C1 segment of cervical spinal cord (tissue), 14 donors: ENCODE measurements at places on chromosomes 11 and 22.
A peak's percentile ranks its signal among the peaks of the same experiment; 100 is the strongest.

DNA sequence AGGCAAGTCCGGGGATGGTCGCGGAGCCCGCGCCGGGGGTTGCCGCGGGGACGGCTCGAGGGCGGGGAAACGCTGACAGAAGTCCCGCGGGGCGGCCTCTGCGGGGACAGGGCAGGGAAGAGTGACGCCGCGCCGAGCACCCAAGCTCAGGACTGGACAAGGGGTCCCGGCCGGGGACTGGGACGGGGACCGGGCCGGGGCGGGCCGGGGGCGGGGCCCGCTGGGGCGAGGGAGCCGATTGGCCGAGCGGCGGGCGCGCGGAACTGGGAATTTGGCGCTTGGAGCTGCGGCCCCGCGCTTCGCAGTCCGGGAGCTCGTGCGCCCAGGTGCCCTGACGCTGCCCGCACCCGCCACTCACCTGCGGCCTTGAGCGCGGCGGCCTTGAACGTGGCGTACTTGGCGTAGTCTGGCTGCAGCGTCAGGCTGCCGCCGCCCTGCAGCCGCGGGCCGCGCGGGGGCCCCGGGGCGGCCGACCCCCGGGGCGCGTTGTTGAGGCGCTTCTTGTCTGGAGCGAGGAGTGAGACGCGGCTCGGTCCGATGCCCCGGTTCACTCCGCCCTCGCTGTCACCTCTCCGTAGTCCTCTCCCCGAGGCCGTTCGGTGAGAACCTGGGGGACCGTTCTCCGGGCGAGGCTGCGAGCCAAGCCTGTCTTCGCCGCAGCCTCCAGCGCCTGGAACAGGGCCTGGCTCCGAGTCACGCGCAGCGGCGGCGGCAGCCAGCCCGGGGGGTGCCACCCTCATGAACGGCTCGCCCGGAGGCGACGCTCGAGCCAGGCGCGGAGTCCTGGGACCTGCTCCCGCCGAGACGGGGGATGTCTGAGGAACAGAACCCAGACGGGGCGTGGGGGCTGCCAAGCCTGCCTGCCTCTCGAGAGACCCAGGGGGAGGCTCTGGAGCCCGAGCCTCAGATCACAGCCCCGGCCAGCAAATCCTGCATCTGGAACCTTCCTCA lies 4.5 kb downstream of the SHISA8 start:
- DNase-seq = peak; percentile 61

DNA sequence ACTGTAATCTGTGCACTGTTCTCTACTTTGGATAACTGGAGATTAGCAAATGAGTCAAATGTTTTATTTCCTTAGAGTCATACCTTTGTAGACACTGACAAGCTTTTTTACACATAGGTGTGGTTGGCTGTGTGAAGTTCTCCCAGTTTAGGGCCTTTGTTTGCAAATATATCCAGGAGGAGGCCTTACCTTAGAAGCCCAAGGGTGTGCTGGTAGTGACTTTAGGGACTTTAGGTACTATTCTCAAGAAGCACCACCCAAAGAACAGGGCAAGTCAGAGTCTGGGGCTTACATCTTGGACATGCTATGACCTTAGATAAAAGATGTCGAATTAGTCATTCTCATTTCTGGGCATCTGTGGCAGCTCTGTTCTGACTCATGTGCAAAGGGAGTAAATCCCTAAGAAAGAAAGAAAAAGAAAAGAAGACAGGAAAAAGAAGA lies 4.8 kb upstream of the FAR1 start:
- DNase-seq = no peak

- DNase-seq = no peak
Measured at GRCh38 chr11:102118937-102119336, 8.7 kb downstream of the YAP1 start.

DNA sequence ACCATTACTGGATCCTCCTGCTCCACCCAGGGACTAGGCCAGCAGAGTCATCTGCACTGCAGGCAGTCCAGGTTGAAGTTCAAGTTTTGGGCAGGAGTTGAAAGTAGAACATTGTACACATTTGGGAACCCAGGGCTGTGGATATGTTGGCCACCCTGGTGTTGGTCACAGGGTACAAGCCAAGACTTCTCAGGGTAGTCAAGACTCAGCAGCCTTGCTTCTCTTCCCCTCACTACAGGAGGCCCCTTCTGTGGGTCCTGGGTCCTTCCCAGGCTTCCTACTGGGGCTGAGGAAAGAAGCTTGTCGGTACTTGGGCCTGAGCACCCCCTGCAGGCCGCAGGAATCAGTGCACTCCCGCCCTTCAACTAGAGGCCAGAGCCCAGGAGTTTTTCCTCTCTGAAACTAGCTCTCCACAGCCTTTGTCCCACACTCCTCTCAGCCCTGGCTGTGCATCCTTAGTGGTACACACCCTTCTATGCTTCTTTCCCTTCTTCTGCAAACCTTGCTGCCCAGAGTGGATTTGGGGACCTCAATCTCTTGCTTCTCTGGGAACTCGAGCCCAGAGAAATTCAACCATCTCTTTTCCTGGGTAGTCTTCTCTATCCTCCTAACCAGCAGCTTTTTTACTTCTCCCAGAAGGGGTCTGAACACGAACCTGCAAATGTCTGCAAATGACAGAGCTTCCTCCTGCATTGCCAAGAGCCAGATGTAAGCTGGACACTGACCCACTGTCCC lies 2.6 kb upstream of the HPX start:
- DNase-seq = peak; percentile 17

DNA sequence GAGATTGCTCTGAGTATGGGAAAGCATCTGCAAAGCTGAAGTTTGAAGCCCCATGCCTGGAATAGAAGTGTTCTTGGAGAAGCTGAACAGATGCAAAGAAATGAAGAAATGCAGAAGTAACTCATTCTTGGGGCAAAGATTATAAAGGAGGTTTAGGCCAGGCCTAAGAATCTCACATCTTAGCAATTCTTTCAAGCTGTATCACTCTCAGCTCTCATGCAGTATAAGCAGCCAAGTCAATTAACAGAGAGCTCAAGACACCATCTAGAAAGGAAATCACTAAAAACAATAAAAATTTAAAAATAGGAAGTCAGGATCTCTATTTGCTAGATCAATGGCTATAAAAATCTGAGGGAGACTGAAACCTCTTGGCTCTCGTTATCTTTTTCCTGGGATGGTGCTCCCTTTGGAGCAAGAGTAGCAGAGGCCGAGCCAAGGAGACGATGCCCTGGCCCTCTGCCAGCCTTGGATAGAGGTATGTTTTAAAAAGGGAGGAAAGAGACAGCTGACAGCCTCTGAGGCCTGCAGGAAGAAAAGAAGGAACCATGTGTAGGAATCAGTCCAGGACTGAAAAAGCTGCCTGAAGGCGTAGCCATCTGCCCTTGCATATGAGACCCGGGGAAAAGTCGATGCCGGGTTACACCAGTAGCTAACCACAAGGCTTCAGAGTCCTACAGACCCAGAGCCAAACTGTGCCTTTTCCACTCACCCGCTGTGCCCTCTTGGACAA lies 229.8 kb downstream of the BLID start:
- DNase-seq = no peak

- no peak for DNase-seq
Measured at GRCh38 chr11:71240865-71241691, 11.3 kb downstream of the SHANK2 start.

DNA sequence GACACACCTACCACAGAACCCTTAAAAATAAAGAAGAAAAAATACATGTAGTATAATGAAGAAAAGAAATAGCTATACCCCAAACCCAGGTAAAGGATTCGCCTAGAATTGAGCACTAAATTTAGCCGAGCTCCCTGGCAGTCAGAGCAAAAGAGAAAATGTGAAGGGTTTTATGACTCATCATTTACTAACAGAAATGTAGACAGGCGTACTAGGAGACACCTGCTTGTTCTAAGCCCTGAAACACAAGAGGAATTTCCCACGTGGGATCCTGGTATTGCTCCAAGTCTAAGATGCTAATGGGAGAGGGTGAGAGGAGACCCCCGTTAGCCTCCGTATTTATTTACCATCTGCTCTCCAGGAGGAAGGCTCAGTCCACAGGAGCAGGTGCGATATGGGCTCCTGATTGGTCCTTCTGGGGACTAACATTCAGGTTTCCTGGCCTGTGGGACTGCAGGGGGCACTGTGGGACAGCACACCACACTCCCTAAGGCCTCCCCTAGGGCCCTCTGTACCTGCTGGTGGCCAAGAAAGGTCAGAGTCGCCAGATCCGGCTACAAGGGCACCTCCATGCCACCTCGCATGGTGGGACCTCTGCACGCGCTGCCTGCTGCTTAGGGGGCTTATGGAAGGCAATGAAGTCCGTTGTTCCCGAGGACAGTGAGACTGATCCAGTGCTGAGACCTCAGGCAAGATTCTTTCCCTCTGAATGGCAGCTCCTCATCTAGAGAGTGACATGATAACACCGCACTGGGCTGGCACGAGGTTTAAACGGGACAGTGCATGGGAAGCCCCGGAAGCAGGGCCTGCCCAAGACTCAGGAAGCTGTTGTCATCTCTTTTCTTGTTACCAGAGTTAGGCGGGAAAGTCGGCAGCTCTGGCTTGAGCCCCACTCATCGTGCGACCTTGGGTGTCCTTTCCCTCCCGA lies 25.8 kb downstream of the KCNC1 start:
- peak; percentile 8 for DNase-seq

DNA sequence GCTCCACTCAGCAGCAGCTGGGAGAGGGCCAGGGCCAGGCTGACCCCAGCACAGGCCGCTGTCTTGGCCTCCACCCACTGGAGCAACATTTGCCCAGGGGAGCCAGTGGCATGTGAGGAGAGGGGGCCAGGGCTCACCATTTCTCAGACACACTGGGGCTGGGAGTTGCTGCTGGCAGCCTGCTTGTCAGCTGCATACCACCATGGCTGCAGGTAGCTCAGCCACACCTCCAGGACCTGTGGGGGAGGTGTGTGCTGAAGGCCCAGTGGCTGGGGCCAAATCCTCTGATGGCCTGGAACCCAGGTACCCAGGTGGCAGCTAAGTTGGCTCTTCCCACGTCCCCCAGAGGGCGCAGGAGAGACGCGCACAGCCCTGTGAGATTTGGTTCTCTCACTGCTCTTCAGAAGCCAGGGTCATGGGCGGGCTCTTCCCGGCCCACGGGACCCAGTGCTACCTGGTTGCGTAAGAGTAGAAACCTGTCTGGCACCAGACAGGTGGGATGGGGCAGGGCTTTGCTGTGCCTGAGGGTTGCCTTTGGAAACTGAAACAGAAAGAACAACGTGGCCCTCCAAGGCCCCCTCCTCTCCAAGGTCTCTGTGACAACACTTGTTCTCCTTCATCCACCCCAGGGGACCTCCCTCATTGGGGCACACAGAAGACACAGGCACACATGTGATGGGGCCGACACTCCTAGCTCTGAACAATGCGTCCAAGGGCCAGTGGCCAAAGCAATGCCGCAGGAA lies 98.8 kb downstream of the MED15 start:
- DNase-seq = no peak

DNA sequence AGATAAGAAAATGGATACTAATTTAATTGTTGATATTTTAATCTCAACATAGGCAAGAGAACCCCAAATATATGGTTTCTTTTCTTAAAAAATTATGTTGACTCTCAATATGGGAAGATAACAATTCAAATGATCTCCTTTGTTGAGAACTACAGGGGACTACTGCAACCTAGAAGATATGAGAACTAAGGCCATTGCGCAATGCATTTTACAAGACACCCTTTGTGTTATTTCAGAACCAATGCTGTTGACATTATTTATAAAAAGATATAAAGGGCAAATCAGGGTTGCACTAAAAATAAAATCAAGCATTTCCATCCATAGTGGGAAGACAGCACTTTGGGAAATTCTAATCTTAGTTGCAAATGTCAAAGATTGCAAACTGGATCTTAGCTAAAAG lies 322.3 kb downstream of the SOX6 start:
- no peak for DNase-seq

- no peak for DNase-seq
Measured at GRCh38 chr11:47905358-47906059, 57.4 kb upstream of the NUP160 start.

DNA sequence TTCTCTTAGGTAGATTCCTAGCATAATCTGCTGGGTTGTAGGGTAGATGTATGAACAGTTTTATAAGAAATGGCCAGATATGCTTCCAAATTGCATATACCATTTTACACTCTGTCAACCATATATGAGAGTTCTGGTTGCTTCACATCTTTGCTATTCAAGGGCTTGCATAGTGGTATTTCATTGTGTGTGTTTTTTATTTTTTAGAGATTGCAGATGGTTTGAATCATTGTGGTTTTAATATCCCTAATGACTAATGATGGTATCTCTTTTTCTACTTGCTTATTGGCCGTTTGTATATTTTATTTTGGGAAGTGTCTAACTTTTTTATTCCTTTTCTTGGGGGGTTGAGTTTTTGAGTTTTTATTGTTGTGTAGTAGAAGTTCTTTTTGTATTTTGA lies 26.9 kb downstream of the RNF214 start:
- DNase-seq = no peak

GRCh38 chr11:130947481-130947880 lies 31.2 kb upstream of the SNX19 start:
- no peak for DNase-seq

DNA sequence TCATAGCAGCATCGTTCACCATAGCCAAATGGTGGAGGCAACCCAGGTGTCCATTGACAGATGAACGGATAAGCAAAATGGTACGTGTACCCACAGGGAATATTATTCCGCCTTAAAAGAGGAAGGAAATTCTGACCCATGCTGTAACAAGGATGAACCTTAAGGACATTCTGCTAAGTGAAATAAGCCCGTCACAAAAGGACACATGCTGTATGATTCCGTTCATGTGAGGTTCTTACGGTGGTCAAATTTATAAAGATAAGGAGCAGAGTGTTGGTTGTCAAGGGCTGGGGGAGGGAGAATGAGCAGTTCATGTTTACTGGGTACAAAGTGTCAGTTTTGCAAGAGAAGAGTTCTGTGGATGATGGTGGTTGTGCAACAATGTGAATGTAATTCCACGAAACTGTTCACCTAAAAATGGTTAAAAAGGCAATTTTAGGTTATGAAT lies 26.3 kb downstream of the APOL1 start:
- DNase-seq = no peak

GRCh38 chr11:65416341-65416824 lies 6.2 kb upstream of the NEAT1 start:
- DNase-seq = peak; percentile 89

GRCh38 chr22:42717197-42717928 lies 3.3 kb downstream of the A4GALT start:
- DNase-seq = no peak

DNA sequence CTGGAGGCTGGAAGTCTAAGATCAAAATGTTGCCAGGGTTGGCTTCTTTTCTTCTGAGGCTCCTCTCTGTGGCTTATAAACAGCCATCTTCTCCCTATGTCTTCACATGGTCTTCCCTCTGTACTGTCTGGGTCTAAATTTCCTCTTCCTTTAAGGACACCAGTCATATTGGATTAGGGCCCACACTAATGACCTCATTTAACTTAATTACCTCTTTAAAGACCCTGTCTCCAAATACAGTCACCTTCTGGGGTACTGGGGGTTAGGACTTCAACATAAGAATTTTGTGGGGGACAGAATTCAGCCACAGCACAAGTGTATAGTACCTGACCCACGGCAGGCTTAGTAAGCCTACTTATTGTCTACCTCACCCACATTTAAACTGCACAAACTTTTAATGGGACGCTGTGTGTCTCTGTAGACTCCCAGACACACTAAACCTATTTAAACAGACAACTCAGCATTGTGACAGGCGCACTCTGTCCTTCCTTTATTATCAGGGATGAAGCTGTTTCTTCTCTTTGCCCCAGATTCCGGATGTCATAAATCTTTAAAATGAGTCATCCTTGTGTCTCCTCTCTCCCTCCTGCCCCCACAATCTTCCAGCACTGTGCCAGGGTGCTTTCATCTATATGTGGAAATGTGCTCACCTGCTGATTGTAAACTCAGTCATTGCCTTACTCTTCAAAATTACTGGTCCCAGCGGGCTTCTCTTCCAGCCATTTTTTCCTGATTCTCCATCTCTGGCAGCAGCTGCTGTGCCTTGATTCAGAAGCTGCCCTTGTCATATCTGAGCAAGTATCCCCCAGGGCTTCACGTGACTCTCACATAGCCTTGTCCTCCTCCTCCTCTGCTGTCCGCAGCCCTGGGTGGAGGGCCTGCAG lies 5.4 kb upstream of the MAPK8IP1 start:
- DNase-seq = no peak
